ENCODE measurements at places on chromosomes 4 and X.

GRCh38 chrX:150018931-150019361 is 80.7 kb upstream of the EOLA2 start:
- peak; percentile 77 for DNase-seq

- no peak for DNase-seq
Observed at GRCh38 chrX:143296521-143296920, 220.8 kb downstream of the SPANXN3 start.

DNA sequence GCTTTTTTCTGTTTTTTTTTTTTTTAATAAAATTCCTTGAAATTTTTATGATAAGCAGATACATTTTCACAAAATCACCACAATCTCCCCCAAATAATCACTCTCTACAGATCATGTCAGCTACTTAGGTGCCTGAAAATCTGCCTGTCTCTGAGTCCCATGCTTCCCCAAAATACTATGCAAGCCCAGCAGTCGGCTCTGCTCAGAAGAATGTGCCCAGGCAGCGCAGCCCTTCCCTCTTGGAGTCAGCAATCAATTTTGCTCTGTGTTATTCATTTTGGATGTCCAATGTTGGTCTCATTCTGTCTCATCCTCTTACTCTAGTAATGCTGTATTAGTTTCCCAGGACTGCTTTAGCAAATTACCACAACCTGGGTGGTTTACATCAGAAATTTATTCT is 24.9 kb upstream of the C1QTNF7 start:
- DNase-seq, result no peak

DNA sequence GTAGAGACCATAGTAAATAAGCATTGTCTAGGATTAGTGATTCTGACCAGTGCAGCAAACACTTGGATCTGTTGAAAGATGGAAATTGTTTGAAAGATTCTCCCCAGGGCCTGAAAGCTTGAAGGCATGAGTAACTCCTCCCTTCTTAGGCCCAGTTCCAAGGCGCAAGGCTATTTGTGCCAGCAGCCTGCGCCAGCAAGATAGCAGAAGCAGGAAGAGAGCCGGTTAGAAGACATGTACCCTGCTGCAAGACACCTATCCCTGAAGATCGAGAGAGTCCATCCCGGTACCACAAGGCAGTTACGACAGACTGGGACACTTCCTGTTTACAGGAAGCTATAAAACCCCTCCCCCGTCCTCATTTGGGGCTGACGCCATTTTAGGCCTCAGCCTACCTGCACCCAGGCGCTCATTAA is 72.4 kb upstream of the JADE1 start:
- DNase-seq, result no peak

DNA sequence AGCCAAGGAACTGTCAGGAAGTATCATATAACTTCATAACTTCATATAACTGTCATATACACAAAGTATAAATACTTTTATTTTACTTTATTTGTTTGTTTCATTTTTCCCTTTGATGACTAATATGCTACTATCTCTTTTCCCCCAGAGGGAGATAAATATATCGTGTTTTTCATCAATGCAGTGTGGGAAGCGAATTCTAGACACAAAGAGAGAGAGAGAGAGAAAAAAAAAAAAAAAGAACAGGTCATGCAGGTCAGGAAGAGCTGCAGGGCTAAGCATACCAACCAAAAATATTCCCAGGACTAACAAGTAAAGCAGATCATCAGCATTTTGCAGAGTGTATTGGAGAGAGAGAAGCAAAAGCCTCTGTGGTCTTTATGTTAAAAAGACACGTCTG is 1849.2 kb downstream of the STIM2 start:
- peak; percentile 59 for DNase-seq

GRCh38 chr4:73725985-73726384 is 14.4 kb upstream of the CXCL8 start:
- peak; percentile 96 for DNase-seq

DNA sequence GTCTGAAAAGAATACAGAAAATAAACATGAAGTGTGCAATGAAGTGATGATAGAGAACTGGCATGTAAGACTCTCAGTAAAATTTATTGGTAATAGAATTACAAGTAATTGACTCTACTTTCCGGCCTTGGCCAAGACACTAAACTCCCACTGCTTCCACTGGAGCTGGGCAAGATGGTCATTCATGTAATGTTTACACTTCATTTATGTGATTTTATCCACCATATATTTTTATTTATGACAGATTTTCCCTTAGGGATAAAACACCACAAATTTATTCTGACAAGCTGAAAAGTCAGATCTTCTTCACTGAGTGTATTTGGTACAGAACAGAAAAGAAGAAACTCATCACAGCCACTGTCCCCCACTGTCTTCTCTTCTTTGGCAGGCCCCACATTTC is 191.9 kb downstream of the SLC39A8 start:
- no peak for DNase-seq

GRCh38 chrX:8010105-8010504 is 82.9 kb upstream of the PNPLA4 start:
- DNase-seq, result no peak

DNA sequence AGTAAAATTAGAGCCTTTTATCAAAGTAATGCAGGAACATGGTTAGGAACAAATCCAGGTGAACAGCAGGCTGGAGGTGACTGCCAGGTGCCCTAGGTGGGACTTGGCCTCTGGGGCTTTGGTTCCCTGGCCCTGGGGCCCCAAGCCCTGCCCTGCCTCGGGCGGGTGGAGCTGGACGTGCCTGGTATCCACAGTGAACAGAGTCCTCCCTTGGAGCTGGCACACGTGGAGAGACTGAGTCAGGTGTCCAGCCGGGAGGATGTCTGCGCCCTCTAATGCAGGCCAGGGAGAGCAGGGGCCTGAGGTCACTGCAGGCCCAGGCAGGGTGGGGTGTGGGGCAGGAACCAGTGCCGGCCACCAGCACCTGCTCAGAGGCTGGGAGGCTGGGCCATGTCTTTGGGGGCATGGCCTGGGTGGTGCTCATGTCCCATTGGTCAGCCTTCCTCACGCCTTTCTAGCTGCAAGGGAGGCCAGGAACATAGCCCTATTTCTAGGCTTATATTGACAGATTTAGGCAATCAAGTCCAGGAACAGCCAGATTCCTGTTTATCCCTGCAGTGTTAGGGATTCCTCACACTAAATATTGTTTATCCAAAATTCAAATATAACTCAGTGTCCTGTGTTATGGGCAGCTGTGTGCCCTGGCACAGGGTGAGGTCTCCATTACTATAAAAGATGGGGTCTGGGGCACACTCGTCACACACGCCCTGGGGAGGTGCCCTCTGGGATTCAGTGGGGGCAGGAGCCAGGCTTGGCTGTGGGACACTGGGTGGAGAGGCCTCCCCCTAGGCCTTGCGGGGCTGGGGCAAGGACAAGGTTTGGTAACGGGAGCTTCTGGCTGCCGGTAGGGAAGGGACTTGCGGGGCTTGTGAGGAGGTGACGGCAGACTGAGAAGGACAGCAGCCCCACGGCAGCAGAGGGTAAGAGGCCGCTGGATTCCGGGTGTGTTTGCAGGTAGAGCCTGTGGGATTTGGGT is 14.3 kb upstream of the NAT8L start:
- no peak for DNase-seq

- DNase-seq, result no peak
Observed at GRCh38 chrX:66020631-66021334, 19.1 kb downstream of the VSIG4 start.

GRCh38 chrX:17656035-17656418 is 81.3 kb upstream of the SCML1 start:
- no peak for DNase-seq

GRCh38 chr4:22616516-22616915 is 76.2 kb upstream of the GBA3 start:
- DNase-seq, result no peak

GRCh38 chrX:586351-586750 is 44.2 kb upstream of the SHOX start:
- peak; percentile 65 for DNase-seq

- DNase-seq, result no peak
Observed at GRCh38 chrX:45077748-45078424, 122.8 kb downstream of the DIPK2B start.

DNA sequence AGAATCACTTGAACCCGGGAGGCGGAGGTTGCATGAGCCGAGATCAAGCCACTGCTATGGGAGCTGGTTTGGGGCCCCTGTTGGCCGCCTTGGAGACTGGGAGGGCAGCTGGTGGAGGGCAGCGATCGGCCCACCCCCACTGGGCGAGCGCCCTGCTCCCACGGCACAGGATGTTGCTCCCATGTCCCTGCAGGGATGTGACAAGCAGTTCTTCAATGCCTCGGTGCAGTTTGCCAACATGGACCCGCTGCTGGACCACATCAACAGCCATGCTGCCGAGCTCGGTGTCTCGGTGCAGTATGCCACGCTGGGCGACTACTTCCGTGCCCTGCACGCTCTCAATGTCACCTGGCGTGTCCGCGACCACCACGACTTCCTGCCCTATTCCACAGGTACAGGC is 19.4 kb downstream of the MAN2B2 start:
- no peak for DNase-seq

DNA sequence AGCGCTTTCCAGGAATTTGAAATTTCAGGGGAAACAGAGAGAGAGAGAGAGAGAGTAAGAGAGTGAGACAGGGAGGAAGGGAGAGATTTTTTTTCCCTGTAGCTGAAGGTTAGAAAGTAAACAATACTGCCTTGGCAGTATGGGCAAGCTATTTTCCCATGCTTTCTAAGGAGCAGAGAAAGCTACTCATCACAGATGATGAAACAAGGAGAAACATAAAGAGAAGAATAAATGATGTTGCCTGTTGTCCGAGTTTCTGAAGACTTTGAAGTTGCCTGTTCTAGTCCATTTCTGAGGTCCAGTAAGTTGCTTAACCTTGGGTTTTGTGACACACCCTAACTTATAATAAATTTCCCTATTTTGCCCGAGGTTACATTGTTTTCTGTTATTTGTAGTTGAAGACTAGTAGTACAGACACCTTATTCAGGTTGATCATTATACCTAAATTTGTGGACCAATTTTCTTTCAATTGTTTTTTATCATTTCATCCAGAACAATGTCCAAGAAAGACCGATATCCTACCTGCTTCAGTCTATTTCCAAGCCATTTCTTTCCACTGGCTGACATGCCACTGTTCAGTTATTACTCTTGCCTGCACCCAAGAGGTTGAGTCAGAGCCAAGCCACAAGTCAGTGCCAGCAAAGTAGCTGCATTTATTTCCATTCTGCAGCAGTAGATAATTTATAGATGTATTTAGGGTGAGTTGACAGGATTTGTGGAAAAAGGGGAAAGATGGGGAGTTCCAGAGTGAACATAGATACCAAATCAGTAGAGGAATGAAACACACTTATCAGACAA is 49.7 kb upstream of the SLC16A2 start:
- peak; percentile 7 for DNase-seq

DNA sequence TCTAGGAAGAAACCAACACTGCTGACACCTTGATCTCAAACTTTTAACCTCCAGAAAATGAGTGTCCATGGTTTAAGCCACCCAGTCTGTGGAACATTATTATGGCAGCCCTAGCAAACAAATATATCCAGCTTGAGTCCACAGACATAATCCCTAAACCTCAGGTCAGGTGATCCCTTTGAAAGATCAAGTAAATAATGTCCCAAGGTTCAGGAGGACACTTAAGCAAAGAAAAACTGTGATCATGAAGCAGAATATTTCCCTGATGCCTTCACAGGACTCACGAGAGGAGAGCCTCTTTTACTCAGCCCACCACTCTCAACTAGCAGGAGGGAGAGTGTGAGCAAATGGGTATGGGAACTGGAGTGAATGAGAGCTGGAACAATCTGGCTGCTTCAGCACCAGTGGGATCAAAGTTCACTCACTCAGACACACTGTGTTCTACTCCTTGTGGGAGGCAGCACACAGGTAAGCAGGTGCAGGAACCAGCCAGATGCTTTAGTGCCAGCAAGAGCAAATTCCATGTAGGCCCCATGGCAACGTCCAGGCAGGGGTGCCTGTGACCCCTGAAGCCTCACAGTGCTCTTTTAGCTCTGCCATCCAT is 608.4 kb downstream of the RAB28 start:
- DNase-seq, result no peak

DNA sequence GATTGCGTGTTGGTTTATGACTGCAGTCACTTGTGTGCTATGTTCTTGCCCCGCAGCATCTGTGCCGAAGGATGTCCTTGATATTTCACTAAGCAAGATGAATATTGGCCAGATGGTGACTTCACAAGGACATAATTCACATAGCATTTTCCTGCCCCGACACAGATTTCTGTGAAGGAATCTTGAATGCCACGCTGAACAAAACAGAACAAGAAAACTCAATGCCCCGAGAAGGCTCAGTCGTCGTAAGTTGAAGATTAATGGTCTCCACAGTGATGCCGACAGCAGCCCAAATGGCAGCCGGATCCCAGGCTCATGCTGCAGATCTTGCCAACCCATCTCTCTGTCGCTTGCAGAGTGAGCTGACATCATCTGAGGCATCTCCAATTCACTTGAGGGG is 145.9 kb downstream of the CPEB2 start:
- DNase-seq, result no peak

- DNase-seq, result no peak
Observed at GRCh38 chr4:90189946-90190345, 62.8 kb downstream of the CCSER1 start.

GRCh38 chr4:138975225-138975624 is 40.4 kb upstream of the NOCT start:
- no peak for DNase-seq

GRCh38 chr4:177125656-177126055 is 184.0 kb upstream of the NEIL3 start:
- peak; percentile 9 for DNase-seq

GRCh38 chr4:153513596-153513995 is 47.4 kb downstream of the TMEM131L start:
- DNase-seq, result peak; percentile 87

GRCh38 chr4:14117575-14118238 is 490.2 kb upstream of the BOD1L1 start:
- DNase-seq, result no peak

GRCh38 chr4:71126719-71127118 is 133.3 kb downstream of the DCK start:
- DNase-seq, result peak; percentile 91

DNA sequence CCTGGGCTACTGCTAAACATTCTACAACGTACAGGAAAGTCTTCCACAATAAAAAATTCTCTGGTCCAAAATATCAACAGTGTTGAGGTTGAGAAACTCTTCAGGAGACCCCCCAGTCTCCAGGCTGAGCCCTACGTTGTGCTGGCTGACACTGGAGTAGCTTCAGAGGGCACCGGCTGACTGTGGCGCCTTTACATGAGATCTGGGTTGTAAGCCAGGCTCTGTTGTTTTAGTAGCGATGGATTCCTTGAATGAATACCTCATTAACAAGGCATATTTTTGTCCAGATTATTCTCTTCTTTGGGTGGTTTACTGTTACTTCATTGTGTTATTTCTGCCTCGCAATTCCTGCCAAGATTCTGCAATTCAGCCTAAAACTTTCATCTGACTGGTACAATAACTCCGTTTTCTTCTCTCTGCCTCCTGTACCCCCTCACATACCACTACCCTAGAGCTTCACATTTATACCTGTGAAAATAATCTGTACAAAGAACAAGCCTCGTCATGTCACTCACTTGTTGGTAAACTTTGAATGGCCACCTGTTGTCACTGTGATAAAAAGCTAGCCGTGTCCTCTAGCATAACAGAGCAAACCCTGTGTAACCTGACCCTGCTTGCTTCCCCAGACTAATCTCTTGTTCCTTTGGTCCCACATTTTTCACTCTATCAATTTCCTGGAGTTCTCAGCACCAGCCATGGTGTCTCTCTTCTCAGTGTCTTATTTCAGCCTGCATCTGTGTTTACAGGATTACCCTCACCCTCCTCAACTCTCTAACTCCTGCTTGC is 1476.1 kb upstream of the TENM3 start:
- no peak for DNase-seq

- peak; percentile 56 for DNase-seq
Observed at GRCh38 chr4:68175562-68176155, 46.0 kb upstream of the TMPRSS11F start.

- DNase-seq, result no peak
Observed at GRCh38 chr4:60223208-60223923, 976.8 kb upstream of the ADGRL3 start.

GRCh38 chr4:140662082-140662869 is 93.5 kb upstream of the UCP1 start:
- peak; percentile 32 for DNase-seq
